ENCODE measurements at places on chromosomes 7 and 10.

DNA sequence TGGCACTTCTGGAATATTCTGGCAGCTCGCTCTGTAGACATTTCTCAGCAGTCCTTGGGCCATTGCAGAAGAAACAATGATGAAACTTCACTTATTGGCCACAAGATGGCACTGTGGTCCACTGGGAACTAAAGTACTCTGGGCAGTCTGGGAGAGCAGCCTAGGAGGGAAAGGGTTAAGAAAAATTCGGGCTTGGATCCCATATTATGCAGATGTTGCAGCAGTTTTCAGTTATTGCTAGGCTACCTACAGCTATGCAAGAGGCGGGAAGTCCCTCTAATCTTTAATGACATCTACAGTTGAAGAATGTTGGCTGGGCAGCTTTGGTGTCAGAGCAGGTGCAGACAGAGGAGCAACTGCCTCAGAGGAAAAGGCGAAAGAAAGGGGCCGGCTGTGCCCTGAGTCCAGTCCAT is 201.7 kb upstream of the PRSS58 start:
- DNase-seq: peak; percentile 46

DNA sequence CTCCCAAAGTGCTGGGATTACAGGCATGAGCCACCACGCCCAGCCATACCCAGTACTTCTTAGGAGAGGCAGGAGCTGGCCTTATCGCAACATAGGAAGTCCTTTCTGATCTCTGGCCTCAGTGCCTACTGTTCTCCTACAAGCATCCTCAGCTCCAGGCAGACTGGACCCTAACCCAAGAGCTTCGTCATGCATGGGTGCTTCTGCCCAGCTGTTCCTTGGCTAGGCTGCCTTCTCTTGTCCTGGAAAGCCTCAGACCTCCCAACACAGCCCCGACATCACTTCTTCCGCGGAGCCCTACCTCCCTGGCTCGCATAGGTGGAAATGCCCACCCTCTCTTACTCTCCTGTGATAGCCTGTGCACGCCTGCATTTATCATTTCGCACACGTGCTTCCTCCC is 15.8 kb downstream of the BCL7B start:
- DNase-seq: no peak

GRCh38 chr10:78771260-78771659 is 297.5 kb upstream of the ZMIZ1 start:
- no peak for DNase-seq

DNA sequence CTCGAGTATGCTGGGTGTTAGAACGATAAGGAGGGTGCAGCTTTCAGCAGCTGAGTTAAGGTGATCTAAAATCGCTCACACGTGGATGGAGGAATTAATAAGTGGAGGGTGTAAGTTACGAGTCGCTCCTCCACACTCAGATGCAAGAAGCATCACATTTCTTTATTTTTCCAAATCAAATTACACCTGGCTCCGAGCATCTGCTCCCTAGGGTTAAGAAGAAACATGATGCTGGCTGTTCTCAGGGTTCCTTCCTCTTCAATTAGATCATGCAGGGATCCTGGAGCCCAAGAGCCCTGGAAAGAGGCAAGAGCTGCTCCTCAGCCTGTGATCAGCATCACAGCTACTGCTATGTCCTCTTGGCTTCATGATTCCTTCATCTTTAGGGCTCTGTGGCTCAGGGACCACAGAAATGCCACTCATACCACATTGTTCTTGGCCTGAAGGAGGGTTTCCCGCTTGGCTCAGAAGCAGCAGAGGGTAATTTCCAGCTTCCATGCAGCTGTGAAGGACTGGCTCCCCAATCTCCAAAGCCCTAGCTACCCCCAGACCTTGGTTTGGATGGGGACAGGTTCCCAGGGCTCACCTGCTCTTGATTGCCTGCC is 235.9 kb upstream of the ZNF32 start:
- no peak for DNase-seq

- no peak for DNase-seq
Measured at GRCh38 chr7:118755067-118755625, 530.6 kb downstream of the ANKRD7 start.

DNA sequence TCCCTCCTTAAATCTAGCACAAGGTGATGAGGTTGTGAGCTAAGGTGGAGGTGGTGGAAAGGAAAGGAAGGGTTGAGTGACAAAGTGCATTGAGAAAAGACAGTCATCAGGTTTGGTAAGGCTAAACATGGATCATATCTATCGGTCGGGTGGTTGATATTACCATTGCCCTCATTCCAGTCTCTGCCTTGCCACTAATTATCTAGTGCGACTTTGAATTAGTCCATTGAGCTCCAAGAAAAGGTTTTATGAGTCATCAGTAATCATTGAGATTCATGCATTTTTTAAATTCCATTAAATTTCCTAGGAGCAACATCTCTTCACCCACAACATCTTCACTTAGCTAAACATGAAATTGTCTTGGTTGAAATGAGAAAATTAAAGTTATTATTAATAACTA is 68.9 kb upstream of the FRMD4A start:
- no peak for DNase-seq

GRCh38 chr7:22452142-22452959 is 47.6 kb downstream of the STEAP1B start:
- peak; percentile 33 for DNase-seq

GRCh38 chr10:34102893-34103506 is 712.1 kb downstream of the PARD3 start:
- DNase-seq: no peak

- DNase-seq: no peak
Measured at GRCh38 chr7:2471396-2471795, 4.8 kb downstream of the GRIFIN start.

GRCh38 chr7:138903186-138903820 is 77.9 kb downstream of the KIAA1549 start:
- DNase-seq: peak; percentile 81

- no peak for DNase-seq
Measured at GRCh38 chr7:148182264-148182663, 408.3 kb upstream of the C7orf33 start.

DNA sequence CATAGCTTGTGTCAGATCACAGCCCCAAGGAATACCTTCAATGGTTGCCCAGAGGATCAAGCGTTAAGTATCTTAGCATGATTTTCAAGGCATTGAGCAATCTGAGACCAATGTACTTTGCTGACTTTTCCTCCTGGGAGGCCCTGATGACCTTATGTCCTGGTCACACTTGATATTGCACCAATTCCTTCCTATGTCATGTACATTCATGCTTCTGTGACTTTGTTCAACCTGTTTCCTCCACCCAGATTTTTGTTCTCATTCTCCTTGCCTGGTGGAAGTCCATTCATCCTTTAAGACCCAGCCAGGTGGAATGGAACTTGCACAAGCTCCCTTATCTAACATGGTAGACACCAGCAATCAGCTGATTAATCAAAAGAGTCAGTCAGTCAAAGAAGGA is 160.8 kb downstream of the PFKFB3 start:
- no peak for DNase-seq

DNA sequence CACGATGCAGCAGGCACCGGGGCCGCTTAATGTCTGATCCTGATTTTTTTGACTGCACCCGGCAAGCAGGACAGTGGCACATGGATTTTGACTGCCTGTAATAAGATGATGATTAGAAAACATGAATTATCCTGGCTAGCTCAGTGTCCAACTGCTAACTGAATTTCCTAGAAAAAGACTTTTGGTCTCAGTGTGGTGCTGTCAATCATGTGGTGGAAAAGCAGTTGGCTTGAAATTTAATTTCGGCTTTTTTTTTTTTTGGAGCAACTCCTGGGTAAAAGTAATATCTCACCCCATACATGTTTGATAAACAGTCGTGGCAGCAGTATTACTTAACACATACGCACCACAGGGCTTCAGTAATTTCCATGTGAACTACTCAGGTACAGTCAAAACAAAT is 227.7 kb downstream of the FANK1 start:
- DNase-seq: no peak

DNA sequence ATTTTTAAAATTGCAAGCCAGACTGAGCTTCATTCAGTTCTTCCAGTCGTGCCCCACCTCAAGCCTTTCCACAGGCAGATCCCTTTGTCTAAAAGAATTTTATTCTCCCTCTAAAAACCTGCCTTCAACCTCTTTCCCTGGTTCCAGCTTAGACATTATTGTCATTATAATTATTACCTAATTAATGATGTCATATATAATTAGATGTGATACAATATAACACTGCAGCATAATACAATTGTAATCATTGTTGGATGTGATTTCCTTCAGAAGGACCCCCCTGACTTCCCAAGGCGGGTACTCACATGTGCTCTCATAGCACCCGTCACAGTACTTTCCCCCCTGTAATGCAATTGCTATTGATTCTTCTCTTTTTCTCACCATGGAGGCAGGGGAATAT is 88.6 kb downstream of the GPAM start:
- no peak for DNase-seq

DNA sequence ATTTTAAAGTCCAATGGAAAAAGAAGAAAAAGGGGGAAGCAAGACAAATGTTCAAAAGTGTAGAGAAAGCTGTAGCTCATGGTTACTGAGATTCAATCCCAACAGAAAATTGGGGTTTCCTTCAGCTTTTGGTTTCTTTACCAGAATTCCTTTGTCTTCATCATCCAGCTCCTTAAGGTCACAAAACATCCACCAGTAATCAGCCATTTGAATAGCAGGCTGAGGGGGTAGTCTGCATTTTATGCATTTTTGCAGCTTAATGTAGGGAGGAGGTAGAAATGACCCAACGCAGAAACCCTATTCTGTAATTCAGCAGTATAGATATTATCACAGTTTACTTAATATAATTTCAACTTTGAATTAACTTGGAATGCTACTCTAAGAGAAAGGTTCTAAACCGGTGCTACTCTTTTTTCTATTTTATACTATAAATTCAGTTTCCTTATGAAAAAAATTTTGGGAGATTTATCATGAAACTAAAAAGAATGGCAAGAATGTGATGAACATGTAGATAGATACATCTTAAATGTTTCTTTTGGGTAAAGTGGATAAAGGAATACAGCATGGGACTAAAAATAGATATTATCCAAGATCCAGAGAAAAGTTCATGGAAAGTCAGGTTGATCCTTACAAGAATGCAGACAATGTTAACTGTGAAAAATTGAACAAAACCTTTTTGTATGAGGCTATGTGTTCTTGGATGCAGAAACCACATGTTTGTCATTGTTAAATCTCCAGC is 596.9 kb downstream of the PHTF2 start:
- no peak for DNase-seq

DNA sequence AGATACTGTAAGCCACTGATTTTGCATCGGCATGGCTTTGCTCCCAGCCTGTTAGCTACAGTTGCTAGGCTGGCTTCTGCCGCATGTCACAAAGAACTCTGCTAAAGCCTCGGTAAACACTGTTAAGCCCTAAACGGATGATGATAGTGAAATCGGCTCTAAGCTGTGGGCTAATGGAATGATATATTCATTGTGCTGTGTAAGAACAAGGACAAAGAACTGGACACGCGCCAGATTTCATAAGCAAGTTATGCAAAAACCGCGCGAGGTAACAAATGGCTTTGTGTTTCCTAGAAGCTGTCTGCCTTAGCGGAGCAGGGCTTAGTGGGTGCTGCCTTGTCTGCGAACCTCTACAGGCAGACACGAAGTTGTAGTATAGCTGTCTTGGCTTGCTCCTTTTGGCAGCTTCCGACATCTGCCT is 331.3 kb upstream of the COBL start:
- DNase-seq: no peak

GRCh38 chr10:55897490-55897921 is 463.6 kb downstream of the ZWINT start:
- DNase-seq: no peak

DNA sequence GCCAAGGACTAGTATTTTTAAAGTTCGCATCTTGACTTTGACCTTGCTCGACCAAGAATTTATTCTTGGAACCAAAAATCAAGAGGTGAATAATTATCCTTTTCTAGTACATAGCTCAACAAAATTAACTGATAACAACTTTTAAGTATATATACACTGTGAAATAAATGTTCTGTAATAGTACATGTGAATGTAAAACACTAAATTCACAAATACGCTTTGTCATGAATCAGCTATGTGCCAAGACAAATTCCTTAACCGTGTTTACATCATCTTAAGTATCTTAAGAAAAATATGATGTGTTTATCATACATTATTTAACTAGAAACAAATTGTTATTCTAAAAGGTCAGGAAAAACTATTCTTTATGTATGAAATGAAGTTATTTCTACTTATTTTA is 83.3 kb downstream of the CUL2 start:
- DNase-seq: no peak

DNA sequence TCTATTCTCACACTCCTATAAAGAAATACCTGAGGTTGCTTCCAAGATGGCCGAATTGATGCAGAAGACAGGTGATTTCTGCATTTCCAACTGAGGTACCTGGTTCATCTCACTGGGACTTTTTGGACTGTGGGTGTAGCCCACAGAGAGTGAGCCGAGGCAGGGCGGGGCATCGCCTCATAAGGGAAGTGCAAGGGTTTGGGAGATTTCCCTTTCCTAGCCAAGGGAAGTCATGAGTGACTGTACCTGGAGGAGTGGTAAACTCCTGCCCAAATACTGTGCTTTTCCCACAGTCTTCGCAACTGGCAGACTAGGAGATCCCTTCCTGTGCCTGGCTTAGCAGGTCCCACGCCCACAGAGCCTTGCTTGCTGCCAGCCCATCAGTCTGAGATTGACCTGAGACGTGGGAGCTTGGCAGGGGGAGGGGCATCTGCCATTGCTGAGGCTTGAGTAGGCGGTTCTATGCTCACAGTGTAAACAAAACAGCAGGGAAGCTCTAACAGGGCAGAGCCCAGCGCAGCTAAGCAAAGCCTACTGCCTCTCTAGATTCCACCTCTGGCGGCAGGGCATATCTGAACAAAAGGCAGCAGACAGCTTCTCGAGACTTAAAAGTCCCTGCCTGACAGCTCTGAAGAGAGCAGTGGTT is 152.2 kb downstream of the ARL4A start:
- DNase-seq: no peak

Measured in activated CD4-positive, alpha-beta T cell treated with anti-CD3 and anti-CD28 coated beads, Interleukin-2, amount 50 U/mL, for 16 hours (primary cell).